CD4-positive, alpha-beta T cell treated with Interleukin-12 subunit alpha and Interleukin-12 subunit beta, for 1 hour (primary cell): ENCODE measurements at places on chromosomes 3 and 15.

DNA sequence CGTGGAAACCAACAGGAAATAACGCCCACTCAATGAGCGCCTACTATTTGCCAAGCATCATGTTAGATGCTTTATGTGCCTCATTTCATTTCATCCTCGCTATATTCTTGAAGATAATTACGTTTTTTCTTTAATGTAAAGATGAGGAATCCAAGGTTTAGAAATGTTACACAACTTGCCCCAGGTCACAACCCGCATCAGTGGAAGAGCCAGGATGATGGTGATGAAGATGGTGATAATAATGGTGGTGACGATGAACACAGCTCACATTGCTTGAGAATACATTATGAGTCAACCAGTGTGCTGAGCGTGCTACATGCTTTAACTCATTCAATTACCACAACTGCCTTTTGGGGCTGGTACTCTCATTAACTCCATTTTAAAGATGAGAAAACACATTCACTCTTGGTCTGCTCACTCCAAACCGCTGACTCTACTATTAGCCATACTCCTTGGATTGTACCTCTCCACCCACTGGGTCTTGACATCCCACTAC is 21.5 kb upstream of the MYO1E start:
- no peak for DNase-seq

DNA sequence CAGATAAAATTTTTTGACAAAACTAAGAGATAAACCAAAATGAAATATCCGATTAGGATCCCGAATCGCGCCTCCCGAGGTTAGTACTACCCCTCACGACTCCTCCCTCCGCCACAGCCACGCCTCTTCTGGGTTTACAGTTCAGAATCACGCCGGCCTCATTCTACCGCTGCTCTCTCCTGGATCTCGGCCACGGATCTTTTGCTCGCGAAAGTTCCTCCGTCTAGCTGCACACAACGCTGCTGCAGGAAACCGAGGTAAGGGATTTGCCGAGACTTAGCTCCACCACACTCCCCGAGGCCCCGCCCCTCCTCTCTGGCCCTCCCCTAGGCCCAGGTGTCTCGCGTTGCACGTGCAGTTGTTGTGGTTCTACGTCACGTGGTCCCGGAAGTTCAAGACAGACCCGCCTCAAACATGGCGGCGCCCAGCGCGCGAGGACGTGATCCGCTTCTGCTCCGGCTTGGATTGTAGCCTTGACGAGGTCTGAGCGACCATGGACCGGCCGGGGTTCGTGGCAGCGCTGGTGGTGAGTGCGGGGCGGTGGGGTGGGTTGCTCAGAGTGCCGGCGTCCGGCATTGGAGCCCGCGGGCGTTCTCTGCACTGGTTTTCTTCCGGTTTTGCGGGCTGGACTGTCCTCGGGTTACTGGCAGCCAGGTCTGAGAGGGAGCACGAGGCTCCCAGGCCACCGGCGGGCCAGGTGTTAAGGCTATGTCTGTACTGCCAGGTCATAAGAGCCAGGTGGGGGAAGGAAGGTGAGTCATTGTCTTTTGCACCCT is at the start of gene SLC25A26:
Gene SLC25A26, plus strand, starts transcription at position 400 of the 776 bp plus-strand sequence. Its CDS starts 94 bp downstream, at position 494.
- DNase-seq, result peak; percentile 96

GRCh38 chr3:49198611-49199230 is 27.3 kb downstream of the KLHDC8B start:
- DNase-seq, result no peak

- no peak for DNase-seq
These were observed 38.9 kb upstream of the ALCAM start for GRCh38 chr3:105327662-105328337.

DNA sequence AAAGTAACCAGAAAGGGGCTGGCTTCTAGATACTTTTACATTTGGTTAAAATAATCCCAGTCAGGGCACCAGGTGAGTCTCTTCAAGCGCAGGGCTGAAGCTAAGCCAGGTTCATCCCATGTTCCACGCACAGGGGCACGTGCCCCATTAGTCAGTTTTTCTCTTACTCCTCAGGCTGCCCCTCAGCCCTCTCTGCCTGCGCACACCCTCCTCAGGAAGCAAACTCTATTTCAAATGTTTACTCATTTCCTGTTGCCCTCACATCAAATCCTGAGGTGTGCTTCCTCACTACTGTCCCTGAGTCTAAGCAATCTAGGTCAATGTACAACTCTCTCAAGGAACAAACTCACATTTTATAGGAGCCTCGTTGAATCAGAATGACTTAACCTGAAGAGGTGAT is 48.5 kb downstream of the THBS1 start:
- DNase-seq, result peak; percentile 73

- DNase-seq, result peak; percentile 24
These were observed 679 bp upstream of the MYD88 start for GRCh38 chr3:38137615-38138348.

- no peak for DNase-seq
These were observed 45.4 kb downstream of the AMOTL2 start for GRCh38 chr3:134328846-134329245.

DNA sequence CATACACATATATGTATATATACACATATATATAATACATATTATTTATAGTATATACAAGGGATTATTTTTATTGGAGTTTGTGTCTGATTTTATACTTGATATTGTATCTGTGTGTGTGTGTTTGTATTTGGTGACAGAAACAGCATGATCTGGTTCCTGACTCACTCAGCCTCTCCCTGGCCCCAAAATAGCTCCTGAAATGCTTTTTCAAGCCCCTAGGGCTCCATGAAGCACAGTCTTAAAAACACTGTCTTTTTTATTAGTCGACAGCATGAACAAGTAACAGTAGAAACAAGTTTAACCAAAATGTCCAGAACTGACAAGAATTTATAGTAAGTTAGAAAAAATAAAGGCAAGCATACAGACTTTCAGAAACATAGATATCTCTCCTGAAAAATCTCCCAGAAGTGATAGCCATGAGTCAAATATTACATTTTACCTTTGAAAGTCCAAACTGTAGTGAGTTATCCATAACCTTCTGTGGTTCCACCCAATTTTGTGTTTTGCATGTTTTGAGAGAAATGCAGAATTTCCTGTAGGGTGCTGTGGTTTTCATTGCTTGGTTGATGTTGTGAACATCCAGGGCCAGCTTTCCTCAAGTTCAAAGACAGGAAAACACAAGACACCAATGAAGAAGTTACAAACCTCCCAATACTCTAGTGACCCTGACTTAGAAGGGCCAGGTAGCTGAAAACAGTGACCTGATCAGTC is 98.5 kb upstream of the CCDC80 start:
- DNase-seq, result peak; percentile 9

DNA sequence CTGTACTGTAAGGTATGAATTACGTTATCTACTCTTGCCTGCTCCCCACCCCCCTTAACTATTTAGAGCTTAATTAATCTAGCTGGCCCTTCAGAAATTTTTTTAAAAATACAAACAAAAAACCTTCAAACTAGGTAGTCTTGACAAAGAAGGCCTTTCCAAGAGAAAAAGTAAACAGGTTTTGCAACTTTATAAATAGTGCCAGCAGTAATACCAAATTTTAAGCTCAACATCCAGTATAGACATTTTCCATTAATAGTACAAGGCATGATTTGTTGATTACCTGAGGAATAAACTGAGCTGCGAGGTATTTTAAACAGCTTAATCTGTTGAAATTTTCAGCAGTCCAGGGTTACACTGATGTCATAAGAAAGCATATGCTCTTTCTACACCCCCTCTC is 20.1 kb downstream of the STX19 start:
- no peak for DNase-seq

DNA sequence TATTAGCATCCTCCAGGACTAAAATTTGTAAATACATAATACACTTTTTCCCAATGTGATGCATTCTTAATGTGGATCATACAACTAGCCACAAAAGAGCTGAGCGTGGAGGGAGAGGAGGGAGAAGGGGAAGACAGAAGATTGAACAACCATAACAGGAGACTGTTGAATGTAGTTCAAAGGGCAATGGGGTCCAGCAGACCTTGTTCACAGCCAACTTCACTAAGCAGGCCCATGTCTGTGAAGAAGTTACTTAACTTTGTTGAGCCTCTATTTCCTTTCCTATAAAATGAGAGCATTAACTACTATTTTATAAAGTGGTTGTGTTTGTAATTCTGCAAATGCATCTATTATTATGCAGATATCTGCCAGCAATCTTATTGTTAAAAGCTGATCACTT is 13.3 kb downstream of the NCEH1 start:
- DNase-seq, result no peak

DNA sequence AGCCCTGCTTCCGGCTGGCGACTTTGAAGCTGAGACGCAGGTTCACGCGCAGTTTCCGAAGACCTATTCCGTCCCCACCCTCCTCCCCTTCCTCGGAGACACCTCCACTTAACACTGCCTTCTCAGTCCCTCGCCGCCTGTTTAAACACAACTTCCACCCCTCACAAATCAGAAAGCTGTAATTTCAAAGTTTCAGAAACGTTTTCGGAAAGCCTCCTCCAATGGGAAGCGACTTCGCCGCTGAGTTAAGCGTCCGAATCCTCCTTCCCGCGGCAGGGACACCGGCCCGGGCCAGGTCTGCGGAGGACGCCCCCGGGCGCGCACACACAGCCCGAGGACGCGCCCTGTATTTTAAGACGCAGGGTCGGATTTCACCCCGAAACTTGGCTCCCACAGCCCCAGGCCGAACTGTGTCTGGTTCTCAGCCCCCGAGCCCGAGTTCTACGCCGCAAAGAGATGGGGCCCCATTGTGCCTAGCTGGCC is 559 bp upstream of the LRRN1 start:
- peak; percentile 28 for DNase-seq

DNA sequence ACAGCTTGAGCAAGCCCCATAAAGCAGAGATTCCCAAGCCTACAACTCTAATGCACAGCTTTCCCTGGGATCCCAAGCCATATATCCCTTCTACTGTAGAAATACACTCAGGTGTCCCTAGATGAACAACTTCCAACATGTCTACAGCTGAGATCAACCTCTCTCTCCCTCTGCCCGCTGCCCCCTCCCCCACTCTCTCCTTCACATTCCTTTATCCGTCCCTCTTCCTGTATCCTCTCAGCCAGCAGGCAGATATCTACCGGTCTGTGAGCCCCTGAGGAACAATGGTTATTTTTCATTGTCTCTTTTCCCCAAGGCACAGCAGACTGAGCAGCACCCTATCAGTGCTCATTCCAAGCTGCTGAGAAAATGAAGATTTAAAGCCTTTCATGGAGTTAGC is 138.6 kb downstream of the SUCLG2 start:
- DNase-seq, result no peak

DNA sequence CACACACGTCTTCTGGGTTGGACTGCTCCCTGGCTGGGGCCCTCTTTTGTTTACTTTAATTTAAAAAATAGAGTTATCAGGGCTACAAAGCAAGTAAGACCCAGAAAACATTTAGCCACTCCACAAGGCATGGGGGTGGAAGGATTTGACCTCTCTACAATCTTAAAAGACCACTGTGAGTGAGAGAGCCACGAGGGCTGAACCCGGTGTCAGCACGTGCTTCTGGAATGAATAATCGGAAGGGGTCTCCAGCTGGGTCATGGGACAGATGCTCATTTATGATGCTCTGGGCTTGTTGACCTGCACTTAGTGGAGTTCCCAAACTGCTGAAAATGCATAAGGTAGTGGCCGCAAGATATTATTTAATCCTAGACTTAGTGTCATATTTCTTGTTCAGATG is 52.4 kb downstream of the EIF4E3 start:
- DNase-seq, result no peak

DNA sequence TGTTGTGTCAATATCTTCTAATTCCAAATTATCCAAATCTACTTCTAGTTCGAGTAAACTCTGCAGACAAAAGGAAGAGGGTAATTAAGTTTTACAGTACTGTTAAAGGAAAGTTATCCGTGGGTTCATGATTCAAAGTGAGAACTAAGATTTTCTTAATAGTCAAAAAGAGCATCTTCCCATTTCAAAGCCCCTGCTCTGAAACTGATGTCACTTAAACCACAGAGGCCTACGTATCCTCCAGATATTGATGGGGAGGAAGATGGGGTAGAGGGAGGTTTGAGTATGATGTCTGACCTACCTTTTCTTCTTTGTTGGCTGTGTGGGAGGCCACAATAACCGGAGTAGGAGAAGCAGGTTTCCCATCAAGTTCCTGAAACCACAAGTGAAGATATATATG is 14.1 kb downstream of the MRPS22 start:
- DNase-seq, result no peak

DNA sequence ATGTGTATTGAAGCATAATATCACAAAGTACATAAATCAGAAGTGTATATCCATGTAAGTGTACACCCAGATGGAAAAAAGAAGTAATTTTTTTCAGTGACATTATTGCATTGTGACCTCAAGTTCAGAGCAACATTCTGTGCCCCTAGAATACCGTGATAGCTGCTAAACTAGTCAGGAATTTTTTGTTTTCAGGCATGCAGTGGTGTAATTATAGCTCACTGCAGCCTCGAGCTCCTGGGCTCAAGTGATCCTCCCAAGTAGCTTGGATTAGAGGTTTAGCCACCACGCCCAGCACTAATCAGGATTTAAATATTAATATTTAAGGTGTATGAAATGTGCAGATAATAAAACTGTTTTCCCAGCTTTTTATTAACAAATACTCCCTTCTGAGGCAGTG is 25.5 kb downstream of the SEC62 start:
- no peak for DNase-seq

DNA sequence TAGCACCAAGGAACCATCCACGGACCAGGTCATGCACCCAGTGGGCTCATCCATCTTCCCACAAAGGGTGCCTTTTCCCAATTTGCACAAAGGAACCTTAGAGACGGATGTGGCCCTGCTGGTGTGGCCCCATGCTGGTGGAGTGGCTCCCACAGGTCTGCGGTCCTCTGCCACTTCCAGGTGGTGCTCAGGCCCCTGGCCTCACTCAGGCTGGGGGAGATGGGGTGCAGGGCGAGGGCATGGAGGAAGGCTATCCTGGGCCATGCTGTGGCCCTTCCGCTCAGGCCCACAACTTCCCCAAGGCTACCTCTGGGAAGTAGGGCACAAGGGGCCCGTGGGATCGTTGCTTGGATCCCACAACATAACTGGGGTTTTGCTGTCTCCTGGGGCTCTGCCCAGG is 5.2 kb upstream of the SYNM start:
- no peak for DNase-seq

DNA sequence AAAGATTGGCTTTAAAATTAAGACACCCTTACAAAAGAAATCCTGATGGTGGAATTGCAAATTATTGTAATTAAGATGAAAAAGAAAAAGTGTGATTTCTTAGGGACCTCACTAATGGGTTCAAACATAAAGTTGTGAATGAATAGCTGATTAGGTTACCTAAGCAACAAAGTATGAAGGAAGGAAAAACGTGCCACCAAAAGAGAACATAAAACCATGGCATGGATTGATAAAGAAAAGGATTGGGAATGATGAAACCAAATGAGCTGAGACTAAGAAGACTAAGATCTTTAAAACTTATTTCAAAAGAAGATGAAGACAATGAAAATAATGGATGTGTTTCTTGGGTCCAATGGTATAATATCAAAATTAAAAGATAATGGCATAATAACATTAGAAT is 32.2 kb upstream of the GUCA1C start:
- no peak for DNase-seq

GRCh38 chr3:116256843-116257485 is 188.3 kb downstream of the LSAMP start:
- no peak for DNase-seq

DNA sequence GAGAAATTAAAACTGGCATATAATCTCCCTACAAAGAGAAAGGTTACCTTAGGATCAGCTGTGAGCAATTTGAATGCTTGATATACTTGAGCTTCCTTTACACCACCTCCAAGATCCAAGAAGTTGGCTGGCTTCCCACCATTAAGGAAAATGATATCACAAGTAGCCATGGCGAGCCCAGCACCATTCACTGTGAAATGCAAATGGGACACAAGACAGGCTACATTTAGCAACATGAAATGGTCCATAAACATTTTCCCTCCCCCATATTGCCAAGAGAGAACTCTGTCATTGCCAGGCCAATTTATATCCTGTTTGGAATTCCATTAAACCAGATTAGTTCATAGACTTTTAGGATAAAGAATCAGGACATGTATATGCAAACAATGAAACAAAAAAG is 158.7 kb downstream of the SUCLG2 start:
- no peak for DNase-seq
